ENCODE measurements at places on chromosomes 13 and 19. TPM values are rescaled to one million over a fixed set of nuclear protein-coding genes. Genes with fewer than 3 reads are reported as not detected.

The FBXO17 gene
- 3.7 TPM for total RNA-seq

The ZNF823 gene
- total RNA-seq, result 12.7 TPM

The APLP1 gene
- total RNA-seq, result 0.53 TPM

The NXNL1 gene
- not detected for total RNA-seq

The TMEM238 gene
- 50.5 TPM for total RNA-seq

The RAVER1 gene
- total RNA-seq, result 57.9 TPM

The SULT2A1 gene
- total RNA-seq, result 55.8 TPM

The SLC25A41 gene
- not detected for total RNA-seq

The CD37 gene
- 78.0 TPM for total RNA-seq

The SMIM44 gene
- 5.4 TPM for total RNA-seq

- no peak for DNase-seq
- H3K36me3 ChIP-seq, result no peaks in the 10 kb centered on the region
- H3K27me3 ChIP-seq, result no peaks in the 10 kb centered on the region
- H3K4me1 ChIP-seq, result no peaks in the 10 kb centered on the region
- H3K4me3 ChIP-seq, result no peak overlapping the region
Observed at GRCh38 chr13:99650410-99650809, 149.1 kb downstream of the TM9SF2 start.

DNA sequence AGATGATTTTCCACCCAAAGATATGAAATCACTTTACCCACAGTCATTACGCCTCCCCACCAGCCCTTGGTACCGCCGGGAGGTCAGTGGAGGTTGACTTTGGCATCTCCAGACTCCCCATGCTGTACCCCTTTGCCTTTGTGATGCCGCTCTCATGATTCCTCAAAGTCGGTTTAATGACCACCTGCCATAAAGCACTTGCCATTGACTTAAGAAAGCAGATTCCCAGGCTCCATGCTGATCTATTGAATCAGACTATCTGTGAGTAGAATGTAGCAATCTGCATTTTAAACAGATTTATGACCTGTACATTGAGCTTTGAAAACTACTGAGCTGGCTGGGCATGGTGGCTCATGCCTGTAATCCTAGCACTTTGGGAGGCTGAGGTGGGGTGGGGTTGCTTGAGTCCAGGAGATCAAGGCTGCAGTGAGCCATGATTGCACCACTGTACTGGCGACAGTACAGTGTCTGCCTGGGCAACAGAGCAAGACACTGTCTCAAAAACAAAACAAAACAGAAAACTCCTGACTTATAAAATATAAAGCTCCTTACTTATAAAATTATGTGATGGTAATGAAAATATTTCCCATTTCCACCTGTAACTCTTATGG is 235.2 kb downstream of the KLF5 start:
- DNase-seq, result peak; percentile 63
- no peak overlapping the region for H3K27ac ChIP-seq

GRCh38 chr13:112844411-112844810 is 124.6 kb upstream of the MCF2L start:
- no peaks in the 10 kb centered on the region for H3K4me1 ChIP-seq
- no peaks in the 10 kb centered on the region for H3K27me3 ChIP-seq
- peaks cover 20% of the 10 kb centered on the region for H3K36me3 ChIP-seq
- peak; percentile 35 for DNase-seq
- H3K4me3 ChIP-seq, result no peak overlapping the region

DNA sequence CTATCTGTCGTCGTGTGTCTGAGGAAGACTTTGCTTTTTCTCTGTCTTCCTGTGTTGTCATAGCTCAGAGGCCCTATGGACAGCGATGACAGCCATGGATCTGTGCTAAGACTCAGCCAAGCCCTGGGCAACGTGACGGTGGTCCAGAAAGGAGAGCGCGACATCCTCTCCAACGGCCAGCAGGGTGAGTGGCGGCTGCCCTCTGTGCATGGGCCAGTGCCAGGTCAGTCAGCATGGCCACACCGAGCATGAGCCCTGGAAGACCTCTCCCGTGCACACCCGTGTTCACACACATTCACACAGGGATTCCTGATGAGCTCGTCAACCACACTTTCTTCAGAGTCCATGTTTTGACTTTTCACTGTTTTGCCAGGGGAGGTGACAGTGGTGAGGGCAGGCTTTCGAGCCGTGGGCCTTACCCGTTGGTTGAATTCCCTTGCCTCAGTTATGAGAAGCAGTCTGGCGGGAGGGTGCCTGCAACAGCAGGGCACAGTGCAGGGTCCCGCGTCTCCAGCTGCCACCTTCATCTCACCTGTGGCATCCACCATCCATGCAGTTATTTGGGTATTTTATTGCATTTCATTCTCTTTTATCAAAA is 20.2 kb downstream of the NAXD start:
- H3K36me3 ChIP-seq, result no peaks in the 10 kb centered on the region
- no peak overlapping the region for H3K4me3 ChIP-seq
- no peak for DNase-seq
- H3K4me1 ChIP-seq, result no peaks in the 10 kb centered on the region

DNA sequence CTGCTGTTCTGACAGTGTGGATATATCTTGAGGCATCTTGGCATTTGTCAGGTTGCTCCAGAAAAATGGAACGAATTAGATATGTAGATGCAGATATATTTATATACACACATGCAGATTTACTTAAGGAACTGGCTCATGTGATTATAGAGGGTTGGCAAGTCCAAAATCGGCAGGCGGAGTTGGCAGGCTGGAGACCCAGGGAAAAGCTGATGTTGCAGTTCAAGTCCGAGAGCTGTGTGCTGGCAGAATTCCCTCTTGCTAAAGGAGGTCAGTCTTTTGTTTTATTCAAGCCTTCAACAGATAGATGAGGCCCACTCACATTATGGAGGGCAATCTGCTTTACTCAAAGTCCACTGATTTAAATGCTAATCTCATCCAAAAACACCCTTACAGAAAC is 24.4 kb upstream of the CSNK1A1L start:
- no peak for DNase-seq
- no peaks in the 10 kb centered on the region for H3K36me3 ChIP-seq
- H3K4me1 ChIP-seq, result no peaks in the 10 kb centered on the region
- H3K4me3 ChIP-seq, result no peak overlapping the region

GRCh38 chr19:57850553-57851017 is 926 bp downstream of the ZNF587 start:
- H3K27ac ChIP-seq, result peak overlapping the region; percentile 70
- H3K4me3 ChIP-seq, result peak overlapping the region; percentile 72
- H3K27me3 ChIP-seq, result no peaks in the 10 kb centered on the region
- H3K36me3 ChIP-seq, result peaks cover 30% of the 10 kb centered on the region
- DNase-seq, result peak; percentile 72

DNA sequence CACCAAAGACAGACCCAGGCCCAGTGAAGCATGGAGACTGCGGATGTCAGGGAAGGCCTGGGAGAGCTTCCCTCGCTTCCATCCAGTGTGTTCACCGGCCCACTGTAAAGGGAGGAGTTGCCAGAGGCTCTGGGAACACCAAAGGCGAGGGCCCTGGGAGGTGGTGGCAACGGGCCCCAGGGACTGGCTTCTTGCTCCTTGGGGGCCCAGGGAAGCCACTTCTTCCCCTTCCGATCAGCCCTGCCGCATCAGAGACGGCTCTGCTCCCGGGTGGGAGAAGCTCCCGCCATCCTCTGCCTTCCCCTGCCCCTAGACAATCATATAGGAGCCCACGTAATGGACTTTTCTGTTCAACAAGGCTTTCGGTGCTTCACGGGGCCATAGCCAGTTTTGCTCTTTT is 83.4 kb upstream of the GPR183 start:
- DNase-seq, result peak; percentile 2
- H3K4me1 ChIP-seq, result no peaks in the 10 kb centered on the region
- H3K4me3 ChIP-seq, result no peak overlapping the region
- no peak overlapping the region for H3K27ac ChIP-seq
- no peaks in the 10 kb centered on the region for H3K36me3 ChIP-seq

DNA sequence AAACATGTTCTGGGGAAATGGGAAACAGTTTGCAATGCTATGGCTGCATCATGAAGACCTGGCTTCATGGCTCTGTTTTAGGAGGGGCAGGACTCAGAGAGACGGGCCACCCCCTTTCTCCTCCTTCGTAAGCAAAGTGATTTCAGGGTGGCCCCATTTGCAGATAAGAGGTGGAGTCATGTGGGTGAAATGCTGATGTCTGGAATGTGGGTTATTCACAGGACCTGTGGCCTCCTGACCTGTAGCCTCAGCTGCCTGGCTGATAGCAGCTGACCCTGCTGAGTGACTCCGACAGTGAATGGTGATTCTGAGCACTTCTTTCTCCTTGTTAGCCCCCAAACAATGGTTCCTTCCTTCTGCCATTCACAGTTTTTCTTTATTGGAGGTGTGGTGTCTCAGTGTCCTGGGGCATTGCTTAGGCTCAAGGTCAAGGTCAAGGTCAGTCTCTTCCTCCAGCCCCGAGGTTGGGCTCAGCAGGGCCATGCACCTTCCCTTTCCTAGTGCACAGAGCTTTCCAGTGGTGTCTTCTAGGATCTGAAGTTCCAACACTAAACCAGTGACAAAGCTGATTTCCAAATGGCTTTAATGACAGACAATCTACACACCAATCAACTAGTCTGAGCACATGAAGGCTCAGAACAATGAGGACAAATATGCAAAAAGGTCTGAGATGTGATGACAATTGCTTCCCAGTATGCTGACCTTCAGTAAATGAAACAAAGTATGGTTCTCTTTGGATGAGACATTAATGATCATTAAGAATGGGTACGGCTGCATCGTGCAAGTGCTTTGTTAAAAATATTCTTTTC is 49.6 kb upstream of the ANKRD10 start:
- H3K4me1 ChIP-seq, result no peaks in the 10 kb centered on the region
- no peak for DNase-seq
- no peaks in the 10 kb centered on the region for H3K27me3 ChIP-seq

DNA sequence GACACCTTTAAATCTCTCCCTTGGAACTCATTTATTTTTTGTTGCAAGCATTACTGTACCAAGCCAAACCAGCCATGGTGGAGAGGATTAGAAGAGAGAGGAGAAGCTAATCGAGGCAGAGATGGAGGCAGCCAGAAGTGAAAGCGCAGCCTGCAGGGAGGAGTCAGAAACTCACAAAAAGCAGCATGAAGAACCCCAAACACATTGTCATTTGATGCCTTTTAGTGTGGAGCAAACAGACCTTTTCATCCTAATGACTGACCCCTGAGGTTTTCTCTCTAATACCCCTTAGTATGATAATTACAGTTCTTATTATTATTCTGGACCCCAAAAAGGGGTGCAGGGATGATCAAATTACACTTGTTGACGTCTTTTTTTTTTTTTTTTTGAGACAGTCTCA is 62.5 kb downstream of the TNFRSF19 start:
- H3K4me1 ChIP-seq, result no peaks in the 10 kb centered on the region
- no peak overlapping the region for H3K27ac ChIP-seq
- no peaks in the 10 kb centered on the region for H3K36me3 ChIP-seq
- H3K4me3 ChIP-seq, result no peak overlapping the region
- no peaks in the 10 kb centered on the region for H3K27me3 ChIP-seq

DNA sequence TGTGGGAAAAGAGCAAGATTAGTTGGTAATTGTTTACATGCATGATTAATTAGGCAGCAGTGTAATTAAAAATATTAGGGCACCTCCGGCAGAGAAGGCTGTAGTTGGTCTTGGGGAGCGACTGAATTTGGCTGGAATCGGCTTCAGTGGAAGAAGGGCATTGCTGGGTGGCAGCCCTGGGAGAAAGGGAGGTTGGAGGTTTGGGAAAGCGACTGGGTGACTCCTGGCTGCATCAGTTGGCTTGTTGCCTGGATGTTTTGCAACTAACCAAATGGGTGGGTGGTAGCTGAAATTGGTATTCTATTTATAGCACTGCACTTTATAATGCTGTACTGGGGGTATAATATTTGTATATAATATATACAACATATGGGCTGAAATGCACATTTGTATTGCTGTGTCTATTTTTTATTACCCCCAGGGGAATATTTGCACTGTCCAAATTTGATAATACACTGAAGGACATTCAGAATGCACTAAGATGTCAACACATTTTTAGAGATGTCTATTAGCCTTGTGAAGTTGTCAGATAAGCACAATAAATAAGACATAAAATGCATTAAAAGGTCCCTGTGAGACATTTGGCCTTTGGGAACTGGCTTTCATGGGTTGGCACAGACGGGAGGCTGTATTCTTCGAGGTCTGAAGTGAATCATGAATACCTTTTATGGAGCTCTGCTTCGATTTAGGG is 1.7 kb downstream of the B3GLCT start:
- DNase-seq, result no peak
- no peak overlapping the region for H3K4me3 ChIP-seq
- H3K4me1 ChIP-seq, result peaks cover 6% of the 10 kb centered on the region
- no peaks in the 10 kb centered on the region for H3K27me3 ChIP-seq

DNA sequence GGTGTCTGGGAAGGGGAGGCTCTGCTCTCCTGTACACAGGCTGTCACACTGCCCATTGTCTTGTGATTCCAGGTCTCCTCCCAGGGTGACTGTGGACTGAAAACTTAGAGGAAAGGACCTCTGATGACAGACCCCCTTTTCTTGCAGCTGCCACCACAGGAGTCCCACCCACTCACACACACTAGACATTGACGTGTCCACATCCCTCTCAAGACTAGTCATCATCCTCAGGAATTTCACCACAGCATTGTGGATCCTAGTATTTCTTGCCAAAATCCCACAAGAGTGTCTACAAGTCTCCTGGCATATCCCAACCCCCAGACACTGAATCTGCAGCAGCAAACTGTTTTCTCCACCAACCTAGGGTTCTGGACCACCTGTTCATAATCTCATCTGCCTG is 5.3 kb downstream of the ZNF85 start:
- H3K4me1 ChIP-seq, result no peaks in the 10 kb centered on the region
- no peak overlapping the region for H3K4me3 ChIP-seq
- no peak for DNase-seq
- no peaks in the 10 kb centered on the region for H3K36me3 ChIP-seq
- no peaks in the 10 kb centered on the region for H3K27me3 ChIP-seq

GRCh38 chr13:34416971-34417380 is 525.1 kb upstream of the NBEA start:
- H3K27ac ChIP-seq, result no peak overlapping the region
- H3K4me1 ChIP-seq, result no peaks in the 10 kb centered on the region
- H3K4me3 ChIP-seq, result no peak overlapping the region
- no peaks in the 10 kb centered on the region for H3K27me3 ChIP-seq

GRCh38 chr19:38135150-38135998 is 88.6 kb downstream of the DPF1 start:
- no peaks in the 10 kb centered on the region for H3K4me1 ChIP-seq
- no peak for DNase-seq
- H3K4me3 ChIP-seq, result no peak overlapping the region
- H3K27ac ChIP-seq, result no peak overlapping the region
- no peaks in the 10 kb centered on the region for H3K27me3 ChIP-seq

- no peak for DNase-seq
- no peak overlapping the region for H3K27ac ChIP-seq
- H3K36me3 ChIP-seq, result no peaks in the 10 kb centered on the region
- no peaks in the 10 kb centered on the region for H3K27me3 ChIP-seq
- no peaks in the 10 kb centered on the region for H3K4me1 ChIP-seq
Observed at GRCh38 chr19:11759805-11760204, 7.0 kb upstream of the ZNF441 start.

GRCh38 chr13:40591091-40591490 is 75.3 kb downstream of the FOXO1 start:
- peaks cover 33% of the 10 kb centered on the region for H3K4me1 ChIP-seq
- DNase-seq, result no peak
- H3K27me3 ChIP-seq, result no peaks in the 10 kb centered on the region
- no peak overlapping the region for H3K27ac ChIP-seq
- no peak overlapping the region for H3K4me3 ChIP-seq
